Ascending aorta (tissue), 2 donors: ENCODE measurements at places on chromosomes 12 and 14.

DNA sequence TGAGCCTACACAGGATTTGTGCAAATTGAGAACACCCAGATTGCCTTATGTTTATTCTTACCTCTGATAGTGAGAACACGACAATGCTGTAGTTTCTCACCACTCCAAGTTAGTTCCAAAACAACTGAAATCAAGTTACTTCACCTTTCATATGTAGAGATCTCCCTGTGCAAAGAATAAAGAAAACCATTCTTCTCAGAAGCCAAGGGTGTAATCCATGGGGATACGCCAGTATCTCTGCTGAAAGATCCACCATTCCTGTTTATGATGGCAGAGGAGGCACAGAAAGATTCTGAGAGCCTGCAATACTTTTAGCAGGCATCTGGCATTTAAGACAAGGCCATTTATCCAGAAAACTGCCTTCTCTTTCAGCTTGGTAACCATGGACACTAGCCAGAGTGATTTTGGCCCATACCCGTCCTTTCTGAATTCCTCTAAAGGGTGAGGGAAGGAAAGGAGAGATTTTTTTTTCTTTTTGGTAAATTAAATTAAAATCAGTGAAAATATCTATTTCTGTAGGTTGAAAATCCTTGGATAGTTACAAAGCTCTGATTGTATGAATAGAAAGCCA is 355.4 kb upstream of the FAR2 start:
- no peak for DNase-seq

GRCh38 chr14:68094158-68094557 is 274.6 kb downstream of the RAD51B start:
- DNase-seq: no peak

DNA sequence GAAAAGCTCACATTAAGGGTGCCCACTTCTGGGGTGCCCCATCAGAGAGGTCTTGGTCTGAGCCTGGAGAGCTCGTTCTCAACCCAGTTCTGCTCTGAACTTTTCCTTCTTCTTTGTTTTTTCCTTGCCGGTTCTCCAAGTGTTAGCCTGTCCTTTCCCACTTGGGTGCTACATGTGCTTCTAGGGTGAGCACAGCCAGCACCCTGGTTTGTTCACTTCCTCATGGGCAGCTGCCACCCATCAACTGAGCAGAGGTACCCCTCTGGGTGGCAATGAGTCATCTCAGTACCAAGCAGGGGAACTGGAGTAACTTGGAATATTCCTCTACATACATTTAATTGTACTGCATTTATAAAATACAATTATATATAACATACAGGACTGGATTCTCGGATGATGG is 3.9 kb upstream of the SYNE3 start:
- DNase-seq: peak; percentile 67

DNA sequence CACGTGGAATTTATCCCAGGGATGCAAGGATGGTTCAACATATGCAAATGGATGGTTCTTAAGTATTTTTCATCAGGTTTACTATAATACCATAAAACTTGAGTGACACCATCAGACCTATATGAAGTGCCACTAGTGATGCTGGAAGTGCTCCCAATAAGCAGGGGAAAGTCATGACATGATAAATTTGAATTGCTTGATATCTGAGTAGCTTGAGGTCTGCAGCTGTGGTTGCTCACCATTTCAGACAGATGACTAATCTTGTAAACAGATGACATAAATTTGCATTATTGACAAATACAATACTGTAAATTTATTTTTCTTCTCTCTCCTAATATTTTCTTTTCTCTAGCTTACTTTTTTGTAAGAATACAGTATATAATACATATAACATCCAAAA is 13.7 kb upstream of the PRPF39 start:
- DNase-seq: no peak

DNA sequence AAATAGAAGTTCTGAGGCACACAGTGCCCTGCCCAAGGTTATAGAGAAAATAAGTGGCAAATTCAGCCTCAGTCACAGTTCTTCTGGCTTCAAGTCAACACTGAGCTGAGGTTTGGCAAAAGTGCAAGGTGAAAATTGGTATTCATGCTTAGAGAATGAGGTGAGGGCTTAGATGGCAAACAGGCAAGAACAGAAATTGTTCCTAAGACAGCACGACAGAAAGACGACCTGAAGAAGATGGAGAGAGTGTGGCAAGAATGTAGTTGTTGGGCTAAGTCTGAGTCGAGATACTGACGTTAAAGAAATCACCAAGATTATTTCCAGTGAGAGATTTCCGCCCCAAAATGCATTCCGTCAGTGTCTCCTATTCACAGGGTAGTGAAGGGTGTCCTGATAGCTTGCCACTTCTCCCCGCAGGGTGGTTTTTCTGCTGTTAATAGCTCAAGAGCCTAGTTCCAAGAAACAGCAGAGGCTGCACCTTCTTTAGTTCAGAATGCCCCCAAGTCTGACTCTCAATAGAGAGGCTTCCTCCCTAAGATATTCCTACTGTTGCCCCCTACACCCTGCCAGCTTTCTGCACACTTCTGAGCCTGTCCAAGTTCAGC is 260.8 kb upstream of the AMIGO2 start:
- no peak for DNase-seq

DNA sequence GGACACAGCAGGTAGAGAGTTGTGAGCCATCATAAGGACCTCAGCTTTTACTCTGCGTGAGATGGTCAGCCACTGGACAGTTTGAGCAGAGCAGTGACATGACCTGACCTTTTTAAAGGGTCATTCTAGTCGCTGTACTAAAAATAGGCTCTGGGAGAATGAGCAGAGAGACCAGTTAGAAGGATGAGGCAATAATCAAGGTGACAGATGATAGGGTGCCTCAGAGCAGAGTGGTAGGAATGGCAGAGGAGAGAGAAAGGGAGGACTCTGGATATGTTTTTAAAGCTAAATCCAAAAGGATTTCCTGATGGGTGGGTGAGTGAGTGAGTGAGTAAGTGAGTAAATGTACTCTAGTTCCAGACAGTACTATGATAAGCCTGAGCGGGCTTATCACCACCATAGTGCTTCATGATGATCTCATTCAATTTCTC is 83.6 kb upstream of the ARHGAP5 start:
- no peak for DNase-seq

GRCh38 chr14:91249841-91250616 is 5.5 kb upstream of the GPR68 start:
- DNase-seq: no peak

DNA sequence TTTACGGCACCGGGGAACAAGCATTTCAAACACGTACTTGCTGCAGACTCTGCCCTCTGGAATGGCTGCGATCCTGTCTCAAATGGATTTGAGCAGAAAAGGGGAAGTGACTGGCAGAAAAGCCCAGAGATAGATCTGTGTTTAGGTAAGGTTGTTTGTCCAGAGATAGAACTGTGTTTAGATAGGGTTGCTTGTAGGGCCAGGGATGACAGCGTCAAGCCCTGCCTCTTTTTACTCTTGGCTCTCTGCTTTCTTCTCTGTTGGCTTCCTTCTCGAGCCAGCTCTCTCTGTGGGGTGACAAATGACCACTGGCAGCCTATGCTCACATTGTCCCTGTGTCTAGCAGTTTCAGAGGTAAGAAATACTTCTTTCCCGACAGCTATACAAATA is 11.4 kb downstream of the DGLUCY start:
- DNase-seq: no peak

DNA sequence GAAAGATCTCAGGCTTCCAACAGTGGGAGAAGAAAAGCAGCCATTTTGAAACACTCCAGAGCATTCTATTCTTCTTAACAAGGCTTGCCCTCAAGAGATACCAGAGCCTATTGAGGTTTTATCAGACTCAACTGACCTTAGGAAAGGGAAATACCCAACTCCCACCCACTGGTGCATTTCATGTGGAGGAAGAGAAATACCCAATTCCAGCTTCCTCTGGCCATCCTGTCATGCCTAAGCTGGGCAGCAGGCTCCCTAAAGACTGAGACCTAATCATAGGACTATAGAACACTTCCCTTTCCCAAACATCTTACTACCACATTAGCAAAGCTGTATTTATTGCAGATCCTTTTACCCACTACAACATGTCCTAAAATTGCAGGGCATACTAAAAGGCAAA is 164.5 kb downstream of the KIF21A start:
- no peak for DNase-seq

- DNase-seq: no peak
Measured at GRCh38 chr14:55481769-55482168, 41.4 kb upstream of the TBPL2 start.

- DNase-seq: no peak
Measured at GRCh38 chr12:67069451-67070306, 199.5 kb upstream of the CAND1 start.

DNA sequence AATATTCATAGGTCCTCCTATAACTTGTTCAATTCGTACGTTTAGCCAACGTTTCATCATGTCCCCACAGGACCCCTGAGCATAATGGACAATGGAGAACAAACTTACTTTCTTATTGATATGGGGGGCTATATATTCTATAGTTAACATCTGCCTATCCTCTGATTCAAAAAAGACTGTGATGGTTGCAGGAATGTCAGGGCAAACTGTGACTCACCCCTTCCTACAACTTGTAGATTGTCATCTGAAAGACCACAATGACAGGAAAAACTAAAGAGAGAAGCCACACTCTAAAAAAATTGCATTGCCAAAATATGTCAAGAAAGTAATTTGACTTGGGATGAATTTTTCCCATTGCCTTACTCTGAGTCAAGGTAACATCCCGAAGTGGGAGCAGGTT is 50.8 kb downstream of the CATSPERB start:
- no peak for DNase-seq

- DNase-seq: no peak
Measured at GRCh38 chr12:106585521-106586277, 2.9 kb downstream of the RFX4 start.

GRCh38 chr14:94019329-94019728 is 6.8 kb upstream of the OTUB2 start:
- DNase-seq: no peak

- DNase-seq: no peak
Measured at GRCh38 chr14:100098171-100098570, 32.9 kb downstream of the EVL start.

DNA sequence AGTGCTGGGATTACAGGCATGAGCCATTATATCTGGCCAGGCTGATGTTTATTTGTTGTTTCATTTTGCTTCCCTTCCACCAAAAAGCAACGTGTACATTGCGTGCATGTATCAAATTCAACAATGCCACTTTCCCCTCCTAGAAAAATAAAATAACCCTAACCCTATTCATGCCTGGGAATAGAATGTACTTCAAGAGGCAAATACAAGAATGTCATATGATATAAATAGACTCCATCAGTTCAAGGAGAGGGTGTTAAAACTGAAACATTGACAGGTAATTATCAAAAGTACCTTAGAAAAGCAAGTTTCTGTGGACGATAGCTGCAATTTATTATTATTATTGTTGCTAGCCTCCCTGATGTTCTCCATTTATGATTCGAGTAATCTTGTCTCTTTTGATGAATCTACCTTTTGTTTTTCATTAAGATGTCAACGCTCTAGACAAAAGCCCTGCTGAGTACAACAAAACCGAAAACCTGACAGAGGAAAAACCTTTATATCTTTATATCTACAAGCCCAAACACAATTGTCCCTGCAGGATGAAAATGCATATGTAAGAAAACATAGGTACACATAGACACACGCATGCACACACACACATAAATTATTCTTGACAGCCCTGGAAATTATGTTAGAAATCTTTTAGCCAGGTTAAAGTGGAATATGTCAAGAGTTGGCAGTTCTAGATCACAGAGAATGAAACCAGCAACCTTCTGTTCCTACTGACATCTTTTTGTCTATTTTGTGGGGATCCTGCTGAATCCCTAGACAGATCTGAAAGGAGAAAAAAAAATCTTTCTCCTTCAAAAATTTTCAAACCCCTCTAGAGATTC is 98.9 kb downstream of the BTG1 start:
- no peak for DNase-seq

DNA sequence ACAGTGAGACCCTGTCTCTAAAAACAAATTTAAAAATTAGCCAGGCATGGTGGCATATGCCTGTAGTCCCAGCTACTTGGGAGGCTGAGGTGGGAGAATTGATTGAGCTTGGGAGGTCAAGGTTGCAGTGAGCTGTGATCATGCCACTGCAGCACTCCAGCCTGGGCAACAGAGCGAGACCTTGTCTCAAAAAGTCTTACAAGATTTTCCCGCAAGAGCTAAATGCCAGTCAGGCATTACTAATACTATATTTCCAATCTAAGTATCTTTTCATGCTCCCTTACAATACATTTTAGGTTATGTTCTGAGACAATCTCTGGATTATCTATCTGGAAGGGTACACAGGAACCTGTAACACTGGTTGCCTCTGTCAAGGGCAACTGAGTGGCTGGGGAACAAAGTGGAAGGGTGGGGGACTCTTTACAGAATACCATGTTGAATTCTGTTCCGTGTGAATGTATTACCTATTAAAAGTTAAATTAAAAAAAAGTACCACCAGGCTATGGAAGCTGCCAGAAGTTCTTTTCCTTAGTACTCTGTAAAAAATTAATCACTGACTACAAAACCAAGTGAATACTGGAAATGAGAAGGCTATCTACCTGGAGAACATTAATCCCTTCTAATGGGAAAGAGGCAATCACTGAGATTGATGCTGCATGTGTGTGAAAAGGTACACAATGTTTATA is 56.7 kb downstream of the BTBD7 start:
- no peak for DNase-seq

DNA sequence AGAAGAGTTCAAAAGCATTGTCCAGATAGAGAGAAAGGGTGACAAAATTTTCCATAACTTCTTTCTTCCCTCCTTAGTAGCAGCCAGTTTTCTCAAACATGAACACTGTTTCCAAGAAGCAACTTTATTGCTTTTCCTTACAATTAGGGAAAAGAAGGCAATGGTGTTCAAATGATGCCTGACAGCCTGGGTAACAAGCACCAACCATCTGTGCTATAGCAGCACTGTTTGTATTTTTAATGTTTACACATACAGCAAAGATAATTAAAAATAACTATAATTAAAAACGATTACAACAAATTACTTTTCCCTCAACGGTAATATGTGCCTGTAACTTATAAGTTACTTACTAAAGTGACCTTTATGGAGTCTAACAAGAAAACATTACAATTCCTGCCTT is 450.6 kb upstream of the LMO3 start:
- DNase-seq: no peak

DNA sequence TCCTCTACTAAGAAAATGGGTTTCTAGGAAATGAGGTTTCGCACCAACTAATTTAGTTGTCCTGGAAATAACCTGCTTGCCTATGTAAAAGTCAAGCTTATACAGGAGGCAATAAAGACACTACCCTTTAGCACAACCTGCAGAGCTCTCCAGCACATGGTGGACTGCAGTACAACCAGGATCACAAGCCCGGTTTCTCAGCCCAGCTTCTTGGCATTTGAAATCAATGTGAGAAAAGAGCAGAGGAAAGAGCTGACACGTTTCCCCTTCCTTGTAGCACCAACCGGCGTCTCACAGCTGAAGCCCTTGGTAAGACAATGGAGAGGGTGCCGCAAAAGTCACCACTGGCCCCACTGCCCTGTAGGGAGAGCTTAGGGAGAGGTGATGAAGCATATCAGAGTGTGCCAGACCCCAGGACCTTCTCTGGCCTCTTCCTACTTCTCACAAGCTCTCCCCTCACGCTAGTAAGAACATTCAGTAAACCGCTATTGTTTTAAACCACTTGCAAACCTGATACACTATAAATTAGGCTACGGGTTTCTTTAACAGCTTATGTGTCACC is 8.6 kb downstream of the SPTLC2 start:
- DNase-seq: no peak
